Fibroblast of villous mesenchyme (primary cell): ENCODE measurements at places on chromosomes 2 and 18.

- DNase-seq, result no peak
Observed at GRCh38 chr2:211930331-211930730, 608.3 kb downstream of the ERBB4 start.

GRCh38 chr2:140410695-140411094, 1630.5 kb upstream of the NXPH2 start:
- DNase-seq, result no peak

GRCh38 chr18:79527656-79528315, 132.1 kb downstream of the NFATC1 start:
- no peak for DNase-seq

GRCh38 chr2:159077869-159078268, 109.4 kb downstream of the TANC1 start:
- peak; percentile 65 for DNase-seq

GRCh38 chr2:183010112-183010511, 28.1 kb downstream of the NCKAP1 start:
- peak; percentile 21 for DNase-seq

DNA sequence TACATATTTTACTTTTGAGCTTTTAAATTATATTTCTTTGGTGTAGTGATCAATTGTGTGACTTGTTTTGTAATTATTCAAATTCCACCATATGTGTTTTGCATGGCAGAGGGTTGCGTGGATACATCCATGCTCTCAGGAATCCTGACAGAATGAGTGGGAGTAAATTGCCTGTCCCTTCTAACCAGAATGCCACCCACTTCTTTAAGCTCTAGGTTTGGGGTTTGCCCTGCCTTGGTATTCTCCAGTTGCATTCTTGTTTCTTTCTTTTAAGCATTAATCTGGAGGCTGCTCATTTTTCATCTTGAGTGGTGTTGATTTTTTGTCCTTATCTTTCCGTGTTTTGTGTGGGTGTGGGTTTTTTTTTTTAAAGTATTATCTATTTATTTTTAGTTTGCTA, 360.0 kb downstream of the PTPRM start:
- DNase-seq, result no peak

GRCh38 chr2:119106301-119106897, 52.2 kb downstream of the C1QL2 start:
- peak; percentile 43 for DNase-seq

GRCh38 chr2:129460299-129461198, 518.9 kb upstream of the RAB6C start:
- no peak for DNase-seq

DNA sequence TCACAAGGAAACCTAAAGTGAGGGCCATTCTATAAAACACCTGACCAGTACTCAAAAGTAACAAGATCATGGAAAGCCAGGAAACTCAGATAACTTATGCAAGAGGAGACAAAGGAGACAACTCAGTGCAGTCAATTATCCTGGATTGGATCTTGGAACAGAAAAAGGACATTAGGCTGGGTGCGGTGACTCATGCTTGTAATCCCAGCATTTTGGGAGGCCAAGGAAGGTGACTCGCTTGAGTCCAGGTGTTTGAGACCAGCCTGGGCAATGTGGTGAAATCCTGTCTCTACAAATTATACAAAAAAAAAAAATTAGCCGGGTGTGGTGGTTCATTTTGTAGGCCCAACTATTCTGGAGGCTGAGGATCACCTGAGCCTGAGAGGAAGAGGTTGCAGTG, 424.5 kb upstream of the SPRED2 start:
- DNase-seq, result no peak

DNA sequence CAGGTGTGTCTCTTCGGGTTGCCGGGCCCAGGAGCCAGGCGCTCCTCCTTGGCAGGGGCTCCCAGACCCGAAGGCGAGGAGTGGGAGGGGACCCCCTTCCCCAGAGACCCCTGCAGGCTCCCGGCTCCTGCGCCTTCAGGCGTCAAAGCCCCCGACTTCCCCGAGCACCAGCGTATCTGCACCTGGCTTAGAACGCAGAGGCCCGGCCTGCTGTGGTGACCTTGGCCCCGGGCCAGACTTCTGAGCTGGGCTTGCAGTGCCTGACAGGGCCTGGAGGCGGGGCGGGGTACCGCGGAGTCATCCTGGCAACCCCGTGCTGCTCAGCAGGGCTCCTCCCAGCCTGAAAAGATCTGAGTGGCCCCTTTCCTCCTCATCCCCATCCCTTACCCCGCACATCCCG, 27.0 kb downstream of the SKA1 start:
- peak; percentile 20 for DNase-seq

- no peak for DNase-seq
Observed at GRCh38 chr2:119062652-119063051, 95.9 kb downstream of the C1QL2 start.

- no peak for DNase-seq
Observed at GRCh38 chr2:69776886-69777785, 35.2 kb downstream of the ANXA4 start.

DNA sequence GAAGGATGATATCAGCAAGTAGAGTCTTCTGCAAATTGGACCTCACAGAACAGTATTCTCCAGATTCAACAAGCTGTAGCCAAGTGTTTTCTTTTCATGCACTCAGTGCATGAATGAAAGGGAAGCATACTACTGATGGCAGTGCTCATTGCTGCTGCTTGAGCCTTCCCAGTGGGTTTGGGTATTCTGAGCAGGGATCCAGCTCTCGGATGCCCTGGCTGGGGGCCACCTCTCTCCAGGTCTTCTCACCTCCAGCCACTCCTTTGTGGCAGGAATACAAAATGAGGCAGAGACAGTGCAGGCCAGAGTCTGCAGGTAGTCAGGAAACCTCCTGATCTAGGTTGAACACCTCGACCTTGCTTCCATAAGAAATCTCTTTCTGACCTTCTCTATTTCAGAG, 390.4 kb upstream of the CELF4 start:
- DNase-seq, result no peak
